ENCODE measurements at places on chromosomes 11 and 22.

GRCh38 chr11:77497368-77497767 lies 23.5 kb upstream of the PAK1 start:
- DNase-seq: no peak

GRCh38 chr11:43879789-43880639 lies 617 bp upstream of the ALKBH3 start:
- no peak for DNase-seq

- no peak for DNase-seq
Measured at GRCh38 chr11:83019888-83020579, 51.7 kb downstream of the RAB30 start.

GRCh38 chr11:235609-235996 lies 539 bp downstream of the SIRT3 start:
- no peak for DNase-seq

- no peak for DNase-seq
Measured at GRCh38 chr11:68704887-68705286, 20.5 kb downstream of the GAL start.

GRCh38 chr11:11806586-11806985 lies 35.2 kb upstream of the USP47 start:
- DNase-seq: no peak

- DNase-seq: no peak
Measured at GRCh38 chr22:23884140-23884539, 10.0 kb upstream of the MIF start.

- DNase-seq: no peak
Measured at GRCh38 chr11:97746818-97747217, 1273.9 kb upstream of the CNTN5 start.

- no peak for DNase-seq
Measured at GRCh38 chr11:19368726-19369375, 128.1 kb upstream of the E2F8 start.

- DNase-seq: no peak
Measured at GRCh38 chr11:27528712-27529111, 22.1 kb upstream of the LIN7C start.

GRCh38 chr11:132051704-132052103 lies 681.3 kb downstream of the NTM start:
- no peak for DNase-seq
